ENCODE measurements at places on chromosomes 3 and 15.

GRCh38 chr3:53682807-53683206 is 163.4 kb downstream of the CHDH start:
- no peak for DNase-seq

- no peak for DNase-seq
Measured at GRCh38 chr15:65921780-65922179, 52.5 kb downstream of the RAB11A start.

GRCh38 chr3:105348307-105348706 is 18.4 kb upstream of the ALCAM start:
- DNase-seq: no peak

DNA sequence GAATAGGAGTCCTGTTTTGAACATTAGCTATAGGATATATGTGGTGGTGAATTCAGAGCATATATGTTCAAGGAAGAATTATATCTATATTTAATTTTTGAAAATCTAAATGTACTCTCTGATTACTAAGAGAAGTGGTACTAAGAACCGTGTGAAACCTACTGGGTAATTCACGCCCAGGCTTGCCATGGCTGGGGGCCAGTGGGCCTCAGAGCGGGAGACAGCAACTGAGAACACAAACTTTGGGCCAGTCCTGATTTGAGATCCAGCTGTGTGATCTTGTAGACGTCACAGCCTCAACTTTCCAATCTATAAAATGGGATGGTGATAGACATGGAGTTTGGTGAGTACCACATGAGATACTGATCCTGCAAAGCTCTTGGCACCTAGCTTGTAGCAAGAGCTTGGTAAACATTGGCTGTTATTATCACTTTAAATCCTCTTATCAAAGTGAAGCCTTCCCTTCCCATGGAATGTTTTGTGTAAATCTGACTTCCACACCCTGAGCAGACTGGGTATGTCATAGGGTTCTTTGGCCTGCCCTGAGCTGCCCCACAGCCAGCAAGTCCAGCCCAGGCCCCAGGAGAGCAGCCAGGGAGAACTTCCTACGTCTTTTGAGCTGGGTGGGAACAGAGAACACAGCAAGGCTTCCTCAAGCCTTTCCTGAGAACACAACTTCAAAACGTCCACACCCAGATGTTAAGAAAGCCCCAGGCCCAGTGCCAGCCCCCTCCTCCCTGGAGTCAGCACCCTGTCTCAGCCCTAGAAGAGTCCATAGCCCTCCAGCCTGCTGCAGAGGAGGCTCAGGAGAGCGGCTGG is 8.2 kb upstream of the PAQR5 start:
- DNase-seq: no peak

- DNase-seq: no peak
Measured at GRCh38 chr3:106231086-106231485, 362.3 kb upstream of the CBLB start.

DNA sequence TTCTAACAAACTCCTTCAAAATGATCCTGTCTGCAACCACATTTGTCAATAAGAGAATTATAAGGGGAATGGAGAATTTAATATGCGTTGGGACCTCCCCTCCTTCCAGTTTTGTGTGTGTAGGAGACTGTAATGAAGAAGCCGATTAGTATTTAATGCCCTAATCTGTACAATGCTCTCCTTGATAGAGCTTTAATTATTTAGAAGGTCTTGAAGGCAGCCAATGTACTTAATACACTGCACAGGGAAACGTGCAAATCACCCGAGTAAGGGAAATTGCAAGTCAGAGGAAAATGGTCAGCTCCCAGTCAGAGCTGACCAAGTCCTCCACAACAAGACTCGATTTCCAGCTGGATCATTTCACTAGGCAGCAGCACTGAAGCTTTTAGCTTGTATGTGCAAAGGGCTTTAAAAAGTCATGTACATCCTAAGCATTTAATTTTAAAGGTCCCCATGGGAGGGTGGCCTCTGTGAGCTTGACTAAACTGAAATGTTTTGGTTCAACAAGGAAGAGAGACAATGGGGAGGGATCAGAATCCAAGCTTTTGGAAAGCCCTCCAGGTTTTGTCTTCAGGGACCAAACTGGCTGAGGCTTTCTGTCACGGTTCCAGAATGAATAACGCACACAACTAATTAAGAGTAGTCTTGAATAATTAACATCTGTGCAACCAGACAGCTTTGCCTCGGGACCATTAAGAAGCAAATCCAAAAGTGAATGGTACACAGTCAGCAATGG is 159.8 kb upstream of the MITF start:
- DNase-seq: no peak

- no peak for DNase-seq
Measured at GRCh38 chr3:4396542-4396941, 70.5 kb downstream of the SUMF1 start.

DNA sequence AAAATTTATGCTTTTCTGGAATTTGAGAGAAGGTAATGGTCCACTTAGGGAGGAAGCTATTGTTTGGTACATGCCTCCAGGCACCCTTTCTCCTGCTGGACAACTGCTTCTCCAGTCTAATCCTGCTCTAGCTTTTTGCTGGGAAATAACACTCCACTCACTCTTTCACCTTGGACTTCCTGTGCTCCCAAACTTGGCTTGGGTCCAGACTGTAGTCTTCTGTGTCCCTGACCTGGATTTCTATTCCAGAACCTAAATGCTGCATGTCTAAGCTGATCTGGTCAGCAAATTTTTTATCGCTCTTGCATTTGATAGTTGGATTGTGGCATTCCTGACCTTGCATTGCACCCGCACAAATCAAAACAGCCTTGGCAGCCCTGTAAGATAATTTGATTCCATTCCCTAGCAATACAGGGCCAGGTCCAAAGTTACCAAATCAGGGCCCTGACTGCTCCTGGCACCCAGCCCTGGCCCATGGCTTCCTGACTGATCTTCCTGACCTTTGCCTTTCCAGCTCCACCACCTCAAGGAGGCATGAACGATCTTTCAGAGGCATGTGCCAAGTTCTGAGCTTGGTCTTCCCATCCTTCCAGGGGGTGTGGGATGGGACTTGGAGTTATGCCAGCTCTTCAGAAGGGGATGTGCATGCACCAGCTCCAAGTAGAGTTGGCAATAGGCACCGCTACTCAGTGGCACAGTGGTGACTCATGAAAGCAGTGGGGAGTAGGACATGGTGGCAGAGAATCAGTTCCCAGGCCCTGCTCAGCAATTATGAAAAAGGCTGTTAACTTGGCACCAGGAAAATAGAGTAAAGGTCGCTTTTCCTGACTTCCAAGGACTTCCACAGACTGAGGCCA is 43.9 kb upstream of the GOLGA8J start:
- no peak for DNase-seq

- DNase-seq: no peak
Measured at GRCh38 chr15:76380249-76380648, 43.7 kb downstream of the ISL2 start.

DNA sequence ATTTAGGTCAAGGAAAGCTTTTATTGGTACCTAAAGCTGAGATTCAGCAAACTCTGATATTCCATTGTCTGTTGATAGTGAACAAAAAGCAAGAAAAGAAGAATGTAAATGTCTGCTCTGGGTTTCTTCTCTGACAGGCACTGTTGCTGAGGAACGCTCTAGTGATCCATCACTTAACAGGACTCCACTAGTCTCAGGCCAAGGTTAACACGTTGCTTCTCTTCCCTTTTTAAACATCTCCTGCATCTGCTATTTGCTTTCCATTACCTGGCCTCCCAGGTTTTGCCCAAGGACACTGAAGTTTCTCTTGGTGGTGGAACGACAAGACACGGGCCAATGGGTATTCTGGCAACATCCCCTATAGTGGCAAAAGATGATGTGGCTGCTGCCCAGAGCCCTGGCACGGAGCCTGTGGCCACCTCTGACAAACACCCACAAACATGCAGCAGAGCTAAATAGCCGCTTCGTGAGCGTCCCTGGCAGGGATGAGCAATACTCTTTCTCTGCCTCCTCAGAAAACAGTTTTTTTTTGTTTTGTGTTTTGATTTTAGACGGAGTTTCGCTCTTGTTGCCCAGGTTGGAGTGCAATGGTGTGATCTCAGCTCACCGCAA is 97.8 kb upstream of the AKAP13 start:
- DNase-seq: no peak

DNA sequence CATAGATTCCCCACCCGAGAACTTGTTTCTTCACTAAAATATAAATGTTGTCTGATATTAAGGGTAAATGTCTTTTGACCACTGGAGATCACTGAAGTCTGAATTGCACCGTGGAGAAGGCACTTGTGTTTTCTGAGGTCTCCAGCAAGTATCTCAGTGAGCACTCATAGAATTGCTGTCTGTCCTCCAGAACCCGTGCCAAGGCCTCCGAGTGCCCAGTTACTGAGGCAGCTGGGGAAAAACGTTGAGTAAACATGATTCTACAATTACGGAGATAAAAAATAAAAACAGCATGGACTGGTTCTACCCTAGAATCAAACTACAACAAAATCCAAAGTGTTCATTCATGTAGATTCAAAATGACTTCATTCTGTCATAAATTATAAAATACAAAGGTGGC is 60.0 kb downstream of the MLH1 start:
- DNase-seq: no peak

- DNase-seq: no peak
Measured at GRCh38 chr3:42229942-42230688, 35.9 kb downstream of the CCK start.

- no peak for DNase-seq
Measured at GRCh38 chr15:31178705-31179104, 77.2 kb upstream of the TRPM1 start.

GRCh38 chr3:39724233-39724846 is 85.1 kb upstream of the MYRIP start:
- no peak for DNase-seq

- peak; percentile 58 for DNase-seq
Measured at GRCh38 chr3:37993820-37994638, 3.4 kb downstream of the VILL start.

- no peak for DNase-seq
Measured at GRCh38 chr3:187536185-187536584, 134.0 kb downstream of the SST start.

GRCh38 chr3:15875016-15875689 is 77.4 kb upstream of the ANKRD28 start:
- DNase-seq: no peak

GRCh38 chr3:170205302-170205701 is 16.9 kb upstream of the PRKCI start:
- DNase-seq: no peak

DNA sequence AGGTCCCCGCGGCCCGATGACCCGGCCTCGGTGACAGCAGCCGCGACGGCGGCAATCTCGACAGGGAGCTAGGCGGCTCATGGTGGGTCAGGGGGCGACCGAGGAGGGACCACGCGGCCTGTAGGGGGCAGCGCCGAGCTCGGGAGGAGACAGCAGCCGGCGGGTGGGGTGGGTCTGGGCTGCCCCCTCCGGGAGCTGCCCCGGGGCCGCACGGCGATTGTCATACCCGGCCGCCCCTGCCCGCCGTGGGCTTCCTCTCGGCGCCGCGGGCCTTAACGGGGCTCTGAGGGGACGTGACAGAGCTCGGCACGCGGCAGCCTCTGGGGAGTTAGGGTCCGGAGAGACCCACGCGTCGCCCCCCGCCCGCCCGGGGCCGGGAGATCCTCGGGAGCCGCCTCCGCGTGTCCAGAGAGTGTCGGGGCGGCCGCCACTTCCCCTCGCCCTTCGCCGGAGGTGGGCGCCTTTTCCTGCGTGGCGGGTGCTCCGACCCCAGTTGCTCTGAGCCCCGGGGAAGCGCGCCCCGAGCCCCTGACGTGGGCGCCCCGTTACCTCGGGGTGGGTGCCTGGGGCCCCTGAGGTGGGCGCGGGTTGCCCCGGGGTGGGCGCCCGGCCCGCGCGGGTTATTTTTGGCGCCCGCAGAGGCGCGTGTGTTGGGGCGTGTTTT is 539 bp upstream of the PLCL2 start:
- peak; percentile 72 for DNase-seq

- no peak for DNase-seq
Measured at GRCh38 chr3:28587723-28588122, 239.1 kb upstream of the AZI2 start.

DNA sequence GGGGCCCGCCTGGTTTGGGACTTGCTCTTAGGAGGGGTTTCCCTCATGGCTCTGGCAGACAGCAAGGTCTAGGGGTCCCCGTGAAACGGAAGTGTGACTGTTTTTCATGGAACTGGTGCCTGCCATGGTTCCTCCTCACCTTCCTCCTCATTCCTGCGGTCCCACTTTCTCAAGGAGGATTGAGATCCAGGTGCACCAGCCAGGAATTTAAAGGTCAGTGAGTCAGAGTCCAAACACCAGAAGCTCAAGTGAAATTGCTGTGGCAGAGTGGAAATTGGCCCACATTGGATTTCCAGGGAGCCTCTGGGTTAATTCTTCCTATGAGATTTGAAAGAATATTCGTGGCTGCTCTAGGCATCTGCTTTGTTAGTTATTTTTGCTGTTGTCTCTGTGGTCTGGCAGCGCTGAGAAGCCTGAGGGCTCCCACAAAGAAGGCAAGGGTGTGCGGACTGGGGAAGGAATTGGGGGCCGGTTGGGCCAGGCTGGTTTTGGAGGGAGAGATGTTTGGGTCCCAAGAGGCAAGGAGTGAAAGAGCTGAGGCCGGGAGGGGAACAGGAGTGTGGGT is 60.4 kb upstream of the TNFAIP8L3 start:
- no peak for DNase-seq

GRCh38 chr3:35598804-35599203 is 40.5 kb upstream of the ARPP21 start:
- no peak for DNase-seq

DNA sequence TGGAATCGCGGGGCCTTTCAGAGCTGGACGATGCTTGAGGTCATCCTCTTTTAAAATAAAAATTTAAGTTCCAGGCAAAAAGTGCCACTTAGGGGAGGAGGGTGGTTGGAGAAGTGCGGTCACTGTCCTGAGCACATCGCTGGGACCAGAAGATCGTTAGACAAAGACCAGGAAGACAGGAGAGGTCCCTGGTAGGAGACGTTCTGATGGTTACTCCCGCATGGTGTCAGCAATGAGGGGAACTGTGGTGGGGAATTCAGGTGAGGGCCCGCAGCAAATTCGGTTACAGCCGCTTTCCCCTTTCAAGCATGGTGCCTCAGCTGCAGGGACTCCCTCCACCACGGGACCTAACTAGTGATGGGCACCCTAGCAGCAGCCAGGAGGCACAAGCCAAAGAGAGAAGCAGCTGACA is 1.0 kb upstream of the ISY1 start:
- DNase-seq: no peak

DNA sequence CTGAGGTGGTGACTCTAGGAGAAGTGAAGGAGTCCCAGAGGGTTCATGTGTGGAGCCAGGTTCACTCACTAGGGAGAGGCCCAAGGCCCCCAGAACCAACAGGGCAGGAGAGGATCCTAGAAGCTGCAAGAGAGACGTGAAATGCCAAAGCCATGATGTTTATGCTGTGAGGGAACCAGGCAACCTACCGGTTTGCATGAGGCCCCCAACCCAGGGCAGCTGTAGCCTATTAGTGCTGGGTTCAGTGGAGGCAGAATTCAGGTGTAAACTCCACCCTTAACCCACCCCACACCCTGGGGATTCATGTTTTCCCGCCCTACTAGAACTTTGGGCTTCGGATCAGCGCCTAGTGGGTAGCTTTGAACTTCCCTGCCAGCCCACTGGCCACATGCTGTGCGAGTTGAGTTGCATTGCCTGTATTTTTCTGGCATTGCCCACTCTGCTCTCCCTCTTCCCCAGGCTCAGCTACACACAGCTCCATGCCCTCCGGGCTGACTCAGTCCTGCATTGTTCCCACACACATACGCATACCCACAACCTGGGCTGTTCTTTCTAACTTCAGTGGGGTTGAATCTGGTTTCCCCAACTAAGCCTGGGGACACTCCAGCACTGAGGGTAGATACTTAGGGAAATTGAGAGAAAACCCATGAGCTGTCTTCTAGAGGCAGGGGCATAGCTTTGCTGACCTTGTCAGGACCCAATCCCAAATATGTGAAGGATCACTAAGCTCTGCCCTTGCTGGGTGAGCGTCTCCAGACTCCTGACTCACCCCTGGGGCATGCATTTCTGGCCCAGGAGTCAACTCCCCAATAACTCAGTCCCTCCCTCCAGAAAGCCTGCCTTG is 2.0 kb upstream of the ZBTB47 start:
- no peak for DNase-seq
